Iris pigment epithelial cell (primary cell): ENCODE measurements at places on chromosomes 3 and 15.

DNA sequence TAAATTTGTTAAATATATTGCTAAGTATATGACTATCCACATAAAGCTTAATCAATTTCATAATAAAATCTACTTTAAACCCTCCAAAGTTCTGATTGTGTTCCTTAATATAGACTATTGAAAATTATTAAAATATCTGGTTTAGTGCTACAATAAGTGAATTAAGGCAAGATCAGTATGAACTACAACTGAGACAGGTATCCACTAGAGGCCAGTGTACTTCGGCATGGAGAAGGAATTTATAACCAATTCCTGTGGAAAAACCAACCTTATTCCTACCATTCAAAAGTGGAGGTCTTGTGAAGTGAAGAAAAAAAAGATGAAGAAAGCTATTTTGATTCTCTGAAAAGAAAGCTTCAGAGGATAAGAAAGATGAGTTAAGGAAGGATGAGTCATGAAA, 237.7 kb downstream of the SUCLG2 start:
- no peak for DNase-seq

DNA sequence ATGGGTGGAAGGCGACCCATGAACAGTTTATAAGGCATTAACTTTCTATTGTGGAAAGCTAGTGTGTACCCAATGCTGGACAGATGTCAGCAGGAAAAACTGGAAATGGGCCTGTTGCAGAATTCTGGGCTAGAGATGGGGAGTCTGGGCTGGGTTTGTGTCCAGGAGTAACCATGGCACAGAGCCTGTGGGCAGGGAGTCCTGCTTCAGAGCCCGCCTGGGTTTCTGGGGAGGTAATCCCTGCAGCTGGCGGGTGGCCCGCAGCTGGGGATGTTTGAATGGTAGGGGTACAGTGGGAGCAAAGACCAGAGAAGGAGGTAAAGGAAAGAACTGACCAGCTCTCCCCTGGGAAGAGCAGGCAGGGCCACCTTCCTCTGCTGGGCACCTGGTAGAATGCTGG, 25.7 kb downstream of the ACAA1 start:
- no peak for DNase-seq

- DNase-seq, result no peak
Observed at GRCh38 chr3:196198771-196199753, 12.1 kb downstream of the ZDHHC19 start.

GRCh38 chr3:71537211-71537611, 46.3 kb downstream of the FOXP1 start:
- peak; percentile 83 for DNase-seq

GRCh38 chr15:72722071-72722696, 36.2 kb downstream of the BBS4 start:
- DNase-seq, result peak; percentile 79

- no peak for DNase-seq
Observed at GRCh38 chr3:97417-98258, 98.9 kb upstream of the CHL1 start.

- DNase-seq, result no peak
Observed at GRCh38 chr3:14540821-14541385, 761 bp upstream of the GRIP2 start.

- DNase-seq, result no peak
Observed at GRCh38 chr3:190601622-190602021, 87.7 kb downstream of the IL1RAP start.

GRCh38 chr3:30996467-30996866, 102.0 kb upstream of the GADL1 start:
- no peak for DNase-seq

DNA sequence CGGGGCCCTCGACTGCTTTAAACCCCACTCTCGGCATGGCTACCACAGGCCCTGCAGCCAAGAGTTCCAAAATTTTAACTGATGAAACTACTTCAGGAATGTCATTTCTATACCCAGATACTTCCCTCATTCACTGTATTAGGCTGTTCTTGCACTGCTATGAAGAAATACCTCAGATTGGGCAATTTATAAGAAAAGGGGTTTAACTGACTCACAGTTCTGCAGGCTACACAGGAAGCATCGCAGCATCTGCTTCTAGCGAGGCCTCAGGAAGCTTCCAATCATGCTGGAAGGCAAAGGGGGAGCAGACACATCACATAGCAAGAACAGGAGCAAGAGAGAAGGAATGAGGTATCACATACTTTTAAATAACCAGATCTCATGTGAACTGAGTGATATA, 21.6 kb upstream of the ALCAM start:
- DNase-seq, result no peak

DNA sequence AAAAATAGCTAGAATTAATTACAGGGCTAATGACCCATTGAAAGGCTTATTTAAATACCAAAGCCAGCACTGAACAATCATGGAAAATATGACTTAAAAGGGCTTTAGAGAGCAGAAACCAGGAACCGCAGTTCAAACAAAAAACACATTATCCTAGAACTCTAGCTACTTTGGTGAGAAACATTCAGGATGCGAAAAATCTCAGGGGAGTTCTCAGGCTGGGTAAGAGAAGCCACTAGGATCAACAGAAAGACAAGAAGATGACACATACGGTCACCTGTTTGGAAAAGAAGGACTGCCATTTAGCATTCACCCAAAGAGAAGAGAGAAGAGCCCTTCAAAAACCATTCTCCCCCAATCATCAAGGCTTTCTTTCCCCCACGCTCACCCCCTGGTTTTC, 75.6 kb upstream of the ICE2 start:
- DNase-seq, result no peak

GRCh38 chr3:159609625-159610024, 379.0 kb upstream of the IL12A start:
- peak; percentile 57 for DNase-seq

- peak; percentile 52 for DNase-seq
Observed at GRCh38 chr3:157130467-157131251, 29.3 kb downstream of the CCNL1 start.

GRCh38 chr3:24521420-24522145, 26.9 kb upstream of the THRB start:
- DNase-seq, result peak; percentile 59

DNA sequence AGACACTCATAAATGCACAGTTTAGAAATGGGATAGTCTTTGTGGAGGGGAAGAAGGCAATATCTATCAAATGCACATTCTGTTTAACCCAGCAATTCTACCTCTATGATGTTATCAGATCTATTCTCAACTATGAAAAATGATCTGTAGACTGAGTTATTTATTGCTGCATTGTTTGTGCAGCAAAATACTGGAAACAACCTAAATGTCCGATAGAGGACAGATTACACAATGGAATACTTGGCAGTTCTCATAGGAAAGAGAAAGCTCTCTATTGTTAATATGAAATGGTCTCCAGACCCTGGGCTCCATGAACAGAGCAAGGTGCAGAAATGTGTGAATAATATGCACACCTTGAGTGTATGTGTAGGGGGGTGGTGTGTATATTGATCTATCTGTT, 49.0 kb upstream of the SELENOK start:
- DNase-seq, result no peak

DNA sequence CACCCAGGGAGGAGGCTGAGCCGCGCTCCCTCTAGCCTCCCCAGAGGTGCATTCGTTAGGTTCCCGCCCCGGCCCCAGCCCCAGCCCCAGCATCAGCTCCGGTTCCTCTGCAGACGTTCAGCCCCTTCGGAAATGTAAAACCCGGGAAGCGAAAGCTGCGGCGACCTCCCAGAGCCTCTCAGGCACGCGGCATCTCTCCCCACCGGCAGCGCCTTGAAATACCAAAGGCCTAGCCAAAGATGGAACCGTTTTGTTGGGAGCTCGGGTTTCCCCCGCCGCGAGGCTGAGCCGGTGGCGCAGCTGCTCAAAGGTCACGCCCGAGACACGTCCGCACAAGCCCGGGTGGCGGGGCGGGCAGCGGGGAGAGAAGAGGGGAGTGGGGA, 77.8 kb upstream of the HES1 start:
- peak; percentile 74 for DNase-seq

GRCh38 chr15:51283026-51283425, 55.4 kb downstream of the CYP19A1 start:
- no peak for DNase-seq

- DNase-seq, result no peak
Observed at GRCh38 chr3:71873093-71873611, 88.2 kb upstream of the PROK2 start.

DNA sequence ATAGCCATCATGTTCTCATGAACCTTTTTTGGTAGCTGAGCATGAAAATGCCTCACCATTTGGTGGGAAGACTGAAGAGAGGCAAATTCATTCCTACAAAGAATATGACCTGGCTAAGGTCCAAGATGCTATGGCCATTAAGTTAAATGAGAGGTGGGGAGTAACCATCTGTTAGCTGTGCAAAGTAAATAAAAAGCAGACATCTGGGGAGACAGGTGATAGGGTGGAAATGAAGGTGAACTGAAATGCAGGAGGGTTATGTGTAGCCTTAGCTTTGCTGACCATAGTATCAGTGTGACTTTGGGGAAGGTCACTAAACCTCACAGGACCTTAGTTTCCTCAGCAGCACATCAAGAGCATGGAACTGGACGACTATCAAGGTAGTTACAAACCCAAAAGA, 111.0 kb upstream of the STRIT1 start:
- DNase-seq, result no peak

- peak; percentile 9 for DNase-seq
Observed at GRCh38 chr3:192091831-192092230, 630.9 kb downstream of the PYDC2 start.

DNA sequence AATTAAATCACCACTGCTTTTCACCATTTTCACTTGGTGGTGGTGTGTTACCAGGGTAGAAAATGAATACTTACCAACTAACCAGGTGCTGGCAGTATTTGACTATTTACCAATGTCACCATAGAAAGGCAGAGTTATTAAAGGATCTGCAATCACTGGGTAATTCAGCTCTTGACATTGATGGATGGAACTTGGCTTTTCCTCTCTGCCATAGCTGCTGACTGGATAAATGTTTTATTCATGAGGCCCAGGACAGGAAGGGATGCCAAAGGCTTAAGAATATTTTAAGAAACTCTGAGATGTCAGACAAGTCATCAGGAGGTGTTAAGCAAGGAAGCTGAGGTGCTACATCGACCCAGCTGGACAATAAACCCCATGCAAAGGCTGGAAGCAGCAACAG, 495.5 kb upstream of the CFAP20DC start:
- DNase-seq, result no peak

GRCh38 chr3:170496026-170496867, 77.6 kb downstream of the CLDN11 start:
- DNase-seq, result no peak

- no peak for DNase-seq
Observed at GRCh38 chr15:65028338-65028737, 1.1 kb downstream of the MTFMT start.

GRCh38 chr3:182716114-182716688, 77.1 kb upstream of the ATP11B start:
- no peak for DNase-seq

DNA sequence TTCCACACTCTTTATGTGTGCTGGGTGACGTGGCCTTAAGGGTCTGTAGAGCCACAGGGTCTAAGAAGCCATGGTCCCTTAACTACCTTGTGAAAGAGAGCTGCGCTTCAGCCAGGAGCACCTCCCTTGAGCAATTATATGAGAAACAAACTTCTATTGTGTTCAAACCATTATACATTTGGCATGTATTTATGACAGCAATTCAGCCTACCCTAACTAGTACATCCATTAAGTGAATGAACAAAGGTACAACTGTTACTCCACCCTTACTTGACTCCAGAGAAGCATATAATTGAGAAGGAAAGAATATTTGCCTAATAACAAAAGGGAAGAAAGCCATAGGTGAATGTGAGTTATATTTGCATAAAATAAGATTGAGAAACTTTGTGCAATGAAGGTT, 69.8 kb upstream of the BOC start:
- DNase-seq, result no peak

DNA sequence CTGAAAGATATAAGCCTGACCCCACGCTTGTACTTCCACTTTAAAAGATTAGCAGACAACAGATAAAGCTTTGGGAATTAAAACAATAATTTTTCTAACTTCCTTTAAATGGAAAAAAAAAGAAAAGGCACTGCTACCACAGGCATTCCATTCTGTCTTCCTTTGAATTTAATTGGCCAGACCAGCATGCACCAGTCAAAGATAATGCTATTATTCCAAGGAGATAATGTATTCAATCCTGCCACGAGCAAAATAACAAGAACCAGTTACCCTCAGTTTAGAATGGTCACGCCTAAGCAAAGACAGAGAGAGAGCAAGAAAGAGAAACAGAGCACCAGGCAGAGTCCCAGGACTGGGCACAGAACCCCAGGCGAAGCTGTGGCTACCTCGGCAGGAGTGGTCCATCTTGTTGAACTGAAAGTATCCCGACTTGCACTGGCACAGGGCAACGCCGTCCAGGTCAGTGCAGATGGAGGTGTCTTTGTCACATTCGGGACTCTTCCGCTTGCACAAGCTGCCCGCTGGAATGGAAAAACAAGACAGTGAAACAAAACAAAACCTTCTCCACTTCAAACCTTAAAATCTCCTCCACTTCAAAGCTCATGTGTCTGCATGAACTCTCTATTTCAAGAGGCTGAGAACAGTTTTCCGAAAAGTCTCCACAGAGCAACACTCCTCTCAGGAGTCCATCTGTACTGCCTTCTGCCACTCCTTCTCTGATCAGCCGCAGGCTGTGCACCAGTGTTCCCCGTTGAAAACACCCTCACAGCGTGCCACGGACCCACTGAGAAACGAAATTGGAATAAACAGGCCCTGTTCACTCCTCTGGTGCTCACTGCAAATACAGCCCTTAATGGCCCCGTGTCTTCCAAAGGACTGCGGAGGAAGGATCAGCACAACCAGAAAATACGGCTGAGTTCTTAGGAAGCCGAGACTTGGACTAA, 58.2 kb downstream of the HEG1 start:
- no peak for DNase-seq

DNA sequence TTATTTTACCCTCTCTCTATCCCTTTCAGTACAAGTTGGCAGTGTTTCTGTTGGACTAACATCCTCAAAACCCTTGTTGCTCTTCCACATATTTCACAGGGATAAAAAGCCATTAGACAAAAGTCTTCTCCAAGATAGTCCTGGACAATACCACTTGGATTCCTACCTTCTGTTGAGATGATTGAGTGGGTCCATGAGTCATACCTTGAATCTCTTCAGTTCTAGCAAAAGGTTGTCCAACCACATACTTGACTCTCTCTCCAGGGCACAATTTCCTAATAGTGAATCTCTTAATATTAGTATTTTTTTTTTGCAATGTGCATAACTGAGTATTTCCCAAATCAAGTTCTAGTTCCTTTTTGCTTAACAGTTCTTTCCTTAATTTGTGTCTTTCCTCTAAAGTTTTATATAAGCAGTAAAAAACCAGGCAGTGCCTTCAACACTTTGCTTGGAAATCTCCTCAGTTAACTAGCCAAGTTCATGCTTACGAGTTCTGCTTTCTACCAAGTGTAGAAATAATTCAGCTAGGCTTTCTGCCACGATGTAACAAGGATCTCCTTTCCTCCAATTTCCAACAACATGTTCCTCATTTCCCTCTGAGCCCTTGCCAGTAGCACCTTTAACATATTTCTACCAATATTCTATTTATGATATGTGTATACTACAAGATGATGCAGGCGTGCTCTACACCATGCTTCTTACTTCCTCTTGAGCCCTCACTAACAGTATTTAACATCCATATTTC, 68.3 kb upstream of the NEO1 start:
- no peak for DNase-seq

- no peak for DNase-seq
Observed at GRCh38 chr15:66595931-66596545, 30.2 kb upstream of the LCTL start.

- no peak for DNase-seq
Observed at GRCh38 chr3:29267226-29267625, 13.6 kb upstream of the RBMS3 start.

- peak; percentile 59 for DNase-seq
Observed at GRCh38 chr15:99239545-99240198, 9.7 kb downstream of the TTC23 start.

GRCh38 chr3:15781637-15782402, 16.0 kb downstream of the ANKRD28 start:
- DNase-seq, result peak; percentile 47

- no peak for DNase-seq
Observed at GRCh38 chr15:91409387-91409786, 309.3 kb downstream of the SV2B start.
